ENCODE measurements at places on chromosomes 11 and 22. TPM values are rescaled to one million over a fixed set of nuclear protein-coding genes. Genes with fewer than 3 reads are reported as not detected.
A peak's percentile ranks its signal among the peaks of the same experiment; 100 is the strongest.

IGSF9B gene
- total RNA-seq, result 0.02 TPM

DTX4 gene
- total RNA-seq, result 0.37 TPM

GRCh38 chr11:131392528-131393255 lies 22.3 kb downstream of the NTM start:
- peak; percentile 4 for DNase-seq

DNA sequence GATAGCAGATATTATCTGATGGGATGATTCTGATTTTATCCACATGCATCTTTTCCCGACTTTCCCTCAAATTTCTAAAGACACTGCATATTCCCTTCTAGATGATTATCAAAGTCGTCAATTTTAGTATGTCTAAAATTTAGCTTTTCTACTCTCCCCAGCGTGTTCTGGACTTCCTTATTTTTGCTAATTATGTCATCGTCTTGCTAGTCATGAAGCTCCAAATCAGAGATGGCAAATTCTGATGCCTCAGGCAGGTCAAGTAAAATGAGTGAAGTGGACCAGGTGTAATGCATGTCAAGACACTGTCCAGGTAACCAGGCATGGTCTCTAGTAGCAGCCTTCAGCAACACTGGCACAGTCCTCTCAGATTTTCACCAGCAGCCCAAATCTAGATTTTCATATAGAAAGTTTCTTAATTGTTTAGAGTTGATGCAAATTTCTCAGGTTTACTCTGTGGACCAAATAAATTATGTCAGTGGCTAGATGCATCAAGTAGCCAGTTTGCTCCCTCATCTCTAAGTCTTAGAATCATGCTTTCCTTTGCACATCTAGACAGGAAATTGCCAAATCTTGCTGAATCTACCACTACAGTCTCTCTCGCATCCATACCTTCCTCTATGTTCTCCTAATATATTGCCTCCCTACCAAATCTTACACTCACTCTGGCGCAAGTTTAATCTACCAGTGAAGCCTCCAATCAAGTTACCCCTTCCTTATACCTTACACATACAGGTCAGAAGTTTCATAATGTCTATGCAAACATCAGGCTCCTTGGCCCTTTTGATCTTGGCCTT lies 10.6 kb downstream of the HSD17B12 start:
- DNase-seq, result no peak

SPA17 gene
- total RNA-seq, result 43.4 TPM

DNA sequence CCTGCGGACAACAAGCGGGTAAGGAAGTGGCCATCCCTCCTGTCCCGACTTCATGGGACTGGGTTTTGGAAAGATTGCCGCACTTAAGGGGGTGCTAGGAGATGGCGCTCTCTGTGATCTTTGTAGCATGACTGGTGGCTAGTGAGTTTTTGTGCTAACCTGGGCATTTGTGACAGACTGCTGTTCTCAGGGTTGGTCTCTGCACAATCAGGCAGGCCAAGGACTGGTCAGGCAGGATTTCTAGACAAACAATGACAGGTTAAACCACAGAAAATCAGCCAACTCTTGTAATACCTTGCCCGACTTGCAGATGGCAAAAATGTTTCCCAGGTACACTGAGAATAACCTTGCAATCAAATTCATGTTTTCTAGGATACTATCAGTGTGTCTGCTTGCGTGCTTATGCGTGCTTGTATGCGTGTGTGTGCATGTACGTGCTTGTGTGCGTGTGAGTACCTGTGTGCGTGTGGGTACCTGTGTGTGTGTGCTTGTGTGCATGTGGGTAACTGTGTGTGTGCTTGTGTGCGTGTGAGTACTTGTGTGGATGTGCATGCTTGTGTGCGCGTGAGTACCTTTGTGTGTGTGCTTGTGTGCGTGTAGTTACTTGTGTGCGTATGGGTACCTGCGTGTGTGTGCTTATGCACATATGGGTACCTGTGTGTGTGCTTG lies 25.6 kb upstream of the SORL1-AS1 start:
- DNase-seq, result no peak

PRR33 gene
- not detected for total RNA-seq

DNA sequence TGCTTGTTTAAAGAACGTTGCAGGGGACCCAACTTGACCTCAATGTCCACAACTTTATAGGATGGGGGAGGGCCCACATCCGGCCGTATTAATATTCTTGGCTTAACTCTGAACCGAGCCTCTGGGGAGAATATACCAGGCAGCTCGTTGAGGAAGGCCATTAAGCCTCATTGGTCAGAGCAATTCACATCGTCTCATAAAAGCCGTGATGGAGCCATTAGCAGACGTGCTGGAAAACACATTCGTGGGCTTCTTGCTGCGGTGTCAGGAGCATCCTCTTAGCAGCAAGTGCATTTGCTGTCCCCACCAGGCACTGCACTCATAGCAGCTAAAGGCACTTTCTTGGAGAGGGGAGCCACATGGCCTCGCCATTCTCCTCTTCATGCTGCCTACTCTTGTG lies 14.9 kb downstream of the DSCAML1 start:
- no peak for DNase-seq

- no peak for DNase-seq
Measured at GRCh38 chr11:97123237-97123636, 733.4 kb downstream of the JRKL start.

OR52W1 gene
- not detected for total RNA-seq

- peak; percentile 10 for DNase-seq
Measured at GRCh38 chr11:43644621-43645299, 35.8 kb upstream of the HSD17B12 start.

DNA sequence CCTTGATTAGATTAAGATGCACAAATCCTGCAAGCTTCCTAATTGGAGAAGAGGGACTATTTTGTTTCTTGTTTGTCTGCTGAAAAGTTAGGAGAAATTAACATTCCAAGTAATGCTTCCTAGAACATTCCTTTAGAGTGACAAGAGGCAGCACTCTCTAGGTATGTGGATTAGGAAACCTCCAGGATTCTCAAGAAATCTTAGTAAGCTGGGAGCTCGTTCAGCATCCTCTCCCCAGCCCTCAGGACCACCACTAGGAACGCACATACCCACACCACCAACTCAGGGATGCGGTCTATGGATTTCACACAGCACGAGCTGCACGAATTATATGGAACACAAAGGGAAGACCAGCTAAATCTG lies 52.9 kb downstream of the NCAPD3 start:
- no peak for DNase-seq

BAIAP2L2 gene
- total RNA-seq, result not detected

DNA sequence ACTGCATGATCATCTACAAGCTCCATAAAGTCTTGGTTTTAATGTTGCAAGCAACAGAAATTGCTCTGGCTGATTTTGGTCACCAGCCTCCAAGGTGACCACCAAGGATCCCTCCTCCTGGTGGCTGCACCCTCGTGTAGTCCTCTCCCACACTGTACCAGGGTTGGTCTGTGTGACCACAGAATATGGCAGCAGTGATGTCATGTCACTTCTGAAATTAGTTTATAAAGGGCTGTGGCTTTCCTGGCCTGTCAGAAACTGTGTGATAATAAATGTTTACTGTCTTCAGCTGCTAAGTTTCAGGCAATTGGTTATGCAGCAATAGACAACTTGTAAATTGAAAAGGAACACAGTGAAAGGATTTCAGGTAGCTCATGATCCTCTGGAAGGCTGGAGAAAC lies 5.3 kb upstream of the PRDM11 start:
- DNase-seq, result no peak

DNA sequence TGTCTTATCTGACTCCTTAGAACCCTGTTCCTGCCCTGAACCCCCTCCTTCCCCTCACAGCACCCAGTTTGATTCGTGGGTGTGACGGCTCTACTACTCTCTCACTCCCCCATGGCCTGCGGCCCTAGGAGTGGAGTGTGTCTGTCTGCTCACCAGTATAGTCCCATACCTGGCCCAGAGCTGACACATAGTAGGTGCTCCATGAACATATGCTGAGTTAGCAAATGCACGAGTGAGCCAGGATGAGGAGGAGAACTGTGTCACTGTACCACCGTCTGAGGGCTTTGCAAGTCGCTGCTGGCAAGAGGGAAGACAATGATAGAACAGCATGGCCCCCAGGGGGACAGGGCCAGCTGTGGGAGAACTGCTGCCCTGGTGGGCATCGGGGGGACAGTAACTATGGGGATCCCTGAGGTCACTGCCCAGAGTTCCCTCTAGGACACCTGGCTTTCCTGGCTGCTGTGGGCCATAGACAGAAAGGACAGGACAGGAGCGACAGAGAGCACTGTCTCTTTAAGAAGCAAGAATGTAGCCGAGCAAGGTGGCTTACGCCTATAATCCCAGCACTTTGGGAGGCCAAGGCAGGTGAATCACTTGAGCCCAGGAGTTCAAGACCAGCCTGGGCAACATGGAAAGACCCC lies 19.2 kb upstream of the KIAA0930 start:
- DNase-seq, result no peak

GRCh38 chr11:19259487-19260345 lies 19.0 kb upstream of the E2F8 start:
- DNase-seq, result peak; percentile 58

POLR2F gene
- 91.6 TPM for total RNA-seq

MAPK8IP2 gene
- total RNA-seq, result 0.74 TPM

DNA sequence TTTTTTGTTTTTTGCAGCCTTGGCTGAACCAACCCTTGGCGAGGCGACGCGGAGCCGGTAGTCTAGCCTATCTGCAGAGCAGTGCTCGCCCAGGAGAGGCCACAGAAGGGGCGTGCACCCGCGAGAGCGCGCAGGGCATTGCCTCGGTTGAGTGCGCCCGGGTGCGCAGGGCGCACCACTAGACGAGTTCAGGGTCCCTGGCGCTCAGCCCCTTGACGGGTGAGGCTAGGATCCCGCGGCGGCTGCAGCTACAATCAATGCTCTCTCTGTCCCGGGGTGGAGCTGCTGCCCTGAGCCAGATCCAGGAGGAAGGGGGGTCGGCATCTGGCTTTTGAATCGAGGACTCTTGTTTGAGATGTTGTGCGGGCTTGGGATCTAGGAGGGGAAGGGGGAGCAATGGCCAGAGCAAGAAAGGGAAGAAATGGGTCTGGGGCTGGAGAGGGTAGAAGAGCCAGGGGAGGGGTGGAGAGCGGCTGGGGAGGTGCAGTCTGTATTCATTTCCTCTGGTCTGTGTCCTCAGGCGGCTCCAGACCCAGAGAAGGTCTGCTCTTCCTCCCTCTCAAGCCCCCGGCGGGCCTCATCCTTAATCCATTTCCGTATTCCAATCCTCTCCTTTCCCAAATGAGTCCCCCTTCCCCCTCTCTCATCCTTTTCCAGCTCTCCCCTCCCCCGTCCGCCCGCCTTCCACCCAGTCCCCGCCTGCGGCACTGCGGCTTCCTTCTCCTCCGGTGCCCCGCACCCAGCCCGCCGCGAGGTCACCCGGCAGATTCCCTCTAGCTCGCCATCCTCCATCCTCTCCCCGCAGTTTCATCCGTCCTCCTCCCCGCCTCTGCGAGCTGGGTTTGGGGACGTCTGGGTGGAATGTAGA lies 797 bp downstream of the THY1 start:
- peak; percentile 56 for DNase-seq

DNA sequence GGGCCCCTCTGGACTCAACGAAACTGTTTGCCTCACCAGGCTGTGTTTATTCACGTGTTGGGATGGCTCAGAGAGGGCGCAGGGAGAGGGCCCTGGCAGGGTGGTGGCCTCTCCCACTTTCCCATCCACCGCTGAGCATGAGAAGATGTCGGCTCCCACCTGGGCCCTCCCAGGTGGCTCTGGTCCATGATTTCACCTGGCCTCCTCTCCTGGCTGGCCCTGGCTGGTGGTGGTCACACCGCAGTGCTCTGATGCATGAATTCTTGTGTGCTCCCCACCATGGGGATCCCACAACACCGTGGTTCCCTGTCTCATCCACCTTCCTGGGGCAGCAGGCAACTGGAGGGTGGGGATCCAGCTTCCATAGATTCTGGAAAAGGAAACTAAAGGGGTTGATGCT lies 13.4 kb downstream of the RTL6 start:
- DNase-seq, result no peak

GRCh38 chr22:39571538-39571937 lies 985 bp downstream of the CACNA1I start:
- no peak for DNase-seq

- DNase-seq, result no peak
Measured at GRCh38 chr11:131677828-131678470, 307.5 kb downstream of the NTM start.

BARX2 gene
- total RNA-seq, result not detected

CSTPP1 gene
- total RNA-seq, result 46.6 TPM

- DNase-seq, result no peak
Measured at GRCh38 chr22:49791682-49792081, 36.0 kb downstream of the BRD1 start.

DNA sequence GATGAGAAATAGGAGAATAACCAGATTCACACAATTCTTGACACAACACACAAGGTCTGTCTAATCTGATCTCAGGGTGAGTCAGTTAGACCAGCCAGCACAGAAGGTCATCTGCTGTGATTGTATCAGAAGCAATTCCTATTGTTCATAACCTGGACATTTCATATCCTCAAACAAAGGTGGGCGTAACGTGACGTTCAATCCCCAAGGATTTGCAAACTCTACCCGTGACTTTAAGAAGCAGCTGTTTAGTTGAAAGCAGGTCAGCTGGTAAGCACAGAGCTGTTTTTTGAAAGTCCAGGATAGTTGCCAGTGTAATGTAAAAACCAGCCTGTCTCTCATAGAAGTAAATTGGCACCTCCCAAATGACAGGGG lies 385.1 kb downstream of the DCDC1 start:
- DNase-seq, result peak; percentile 33

DNA sequence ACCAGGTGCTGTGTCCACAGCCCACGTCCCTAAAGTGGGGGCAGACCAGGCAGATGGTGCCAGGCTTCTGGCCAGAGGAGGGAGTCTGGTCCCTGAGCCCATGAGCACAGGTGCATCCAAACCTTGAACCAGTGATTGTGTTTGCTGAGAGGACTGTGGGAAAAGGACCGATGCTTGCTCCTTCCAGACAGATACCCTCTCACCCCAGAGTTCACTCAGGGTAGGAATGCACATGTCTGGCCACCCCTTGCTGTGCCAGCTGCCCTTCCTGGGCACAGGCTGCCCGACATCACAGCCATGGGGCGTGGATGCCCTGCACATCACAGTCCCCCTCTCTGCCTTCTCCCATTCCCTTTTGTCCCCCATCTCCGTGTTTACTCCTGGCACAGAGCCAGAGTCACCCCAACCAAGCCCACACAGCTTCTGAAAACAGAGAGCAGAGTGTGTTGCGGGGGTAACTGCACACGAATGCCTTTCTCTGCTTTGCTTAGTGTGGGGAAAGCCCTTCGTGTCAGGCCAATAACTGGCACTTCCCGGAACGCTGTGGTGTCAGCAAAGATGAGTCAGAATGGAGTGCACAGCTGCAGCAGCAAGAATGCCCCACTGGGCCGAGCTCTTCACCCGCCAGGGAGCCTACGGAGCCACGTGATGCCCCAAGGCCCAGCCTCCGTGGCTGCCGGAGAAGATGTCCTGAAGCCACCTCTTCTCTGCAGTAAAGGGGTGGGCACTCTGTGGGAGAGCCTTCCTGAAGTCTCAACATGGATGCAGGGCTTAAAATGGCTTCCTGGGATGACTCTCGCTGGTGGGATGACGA lies 7.6 kb downstream of the CARS1 start:
- peak; percentile 97 for DNase-seq

FGF4 gene
- total RNA-seq, result not detected

- peak; percentile 5 for DNase-seq
Measured at GRCh38 chr11:92251980-92252379, 27.4 kb downstream of the FAT3 start.

C11orf42 gene
- not detected for total RNA-seq

SUSD2 gene
- total RNA-seq, result 0.15 TPM
